ENCODE measurements at places on chromosomes 13 and 19.

- DNase-seq: no peak
Measured at GRCh38 chr19:3658870-3659745, 32.5 kb upstream of the CACTIN start.

GRCh38 chr13:81051873-81052272 lies 710.9 kb upstream of the SPRY2 start:
- DNase-seq: no peak

DNA sequence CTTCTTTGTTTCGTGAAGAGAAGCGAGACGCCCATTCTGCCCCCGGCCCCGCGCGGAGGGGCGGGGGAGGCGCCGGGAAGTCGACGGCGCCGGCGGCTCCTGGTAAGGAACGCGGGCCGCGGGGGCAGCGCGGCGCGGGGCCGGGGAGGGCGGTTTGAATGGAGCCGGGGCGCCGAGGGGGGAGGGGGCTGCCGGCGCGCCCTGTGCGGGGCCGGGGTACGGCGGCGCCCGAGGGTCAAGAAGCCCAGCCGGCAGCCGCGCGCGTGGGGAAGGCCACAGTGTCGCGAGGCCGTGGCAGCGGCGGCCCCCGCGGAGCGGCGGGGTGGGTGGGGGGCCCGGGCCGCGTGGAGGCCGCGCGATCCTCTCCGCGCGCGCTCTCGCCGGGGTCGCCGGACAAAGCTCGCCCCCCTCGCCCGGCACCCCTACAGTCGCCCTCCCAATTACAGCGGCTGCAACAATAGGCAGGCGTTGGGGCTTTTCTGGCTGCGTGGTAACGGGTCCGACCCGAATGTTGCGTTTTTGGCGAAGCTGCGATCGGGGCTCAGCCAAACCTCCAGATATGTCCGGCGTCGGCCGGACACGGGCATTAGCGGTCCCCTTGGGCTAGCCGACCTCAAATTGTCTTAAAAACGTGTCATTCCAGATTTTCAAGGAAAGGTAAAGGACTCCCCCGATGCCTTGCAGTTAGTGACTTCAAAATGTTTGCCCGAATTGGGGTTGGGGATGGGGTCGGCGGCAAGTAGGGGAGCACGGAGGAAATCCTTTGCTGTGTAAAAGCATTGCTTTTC lies 437 bp downstream of the SMARCA4 start:
- no peak for DNase-seq

DNA sequence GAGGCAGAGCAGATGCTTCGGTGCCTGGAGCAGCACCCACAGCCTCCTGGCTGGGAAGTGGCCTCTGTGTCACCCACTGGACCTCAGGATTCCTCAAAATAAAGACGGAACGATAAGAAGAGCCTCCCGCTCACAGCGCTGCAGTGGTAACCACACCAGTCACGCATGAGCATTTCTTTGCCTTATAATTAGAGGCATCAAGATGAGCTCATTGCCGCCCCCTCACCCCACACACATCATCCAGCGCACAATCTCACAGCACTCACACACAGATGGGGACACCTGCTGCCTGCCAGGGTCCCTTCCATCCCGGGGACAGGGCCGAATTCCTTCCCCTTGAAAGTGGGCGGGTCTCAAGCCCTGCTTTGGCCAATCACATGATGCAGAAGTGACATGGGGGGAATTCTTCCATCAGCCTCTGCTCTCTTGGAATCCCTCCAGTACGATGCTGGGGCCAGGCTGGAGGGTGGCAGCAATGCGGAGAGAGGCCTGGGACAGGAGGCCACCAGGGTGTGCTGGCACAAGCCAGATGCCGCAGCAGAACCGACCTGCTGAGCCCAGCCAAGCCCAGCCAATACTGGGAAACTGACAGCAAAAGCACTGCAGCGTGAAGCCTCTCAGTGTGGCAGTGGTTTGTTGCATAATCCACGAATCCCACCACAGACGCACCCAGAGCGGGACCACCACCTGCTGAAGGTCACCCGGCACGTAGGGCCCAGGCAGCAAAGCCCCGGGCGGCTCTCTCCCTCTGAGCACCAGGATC lies 16.0 kb downstream of the PIP5K1C start:
- DNase-seq: no peak

DNA sequence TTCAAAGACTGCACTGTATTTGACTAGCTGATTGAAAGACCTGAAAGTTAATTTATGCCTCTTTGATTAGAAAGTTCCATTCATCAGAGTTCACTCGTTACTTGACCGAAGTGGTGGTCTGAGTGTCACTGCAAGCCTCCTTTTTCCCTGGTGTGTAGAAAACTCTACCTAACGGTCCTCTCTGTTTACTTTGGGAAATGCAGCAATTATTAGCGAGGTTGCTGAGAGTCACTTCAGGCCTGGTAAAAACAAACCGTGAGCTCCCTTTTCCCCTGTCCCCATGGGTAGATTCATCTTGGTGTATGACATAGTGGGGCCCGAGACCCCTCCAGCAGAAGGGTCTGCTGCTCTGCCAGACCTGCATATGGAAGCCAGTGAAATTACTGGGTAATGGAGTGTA lies 126.8 kb upstream of the RNF113B start:
- DNase-seq: no peak
